Stimulated activated CD8-positive, alpha-beta memory T cell treated with anti-CD3 and anti-CD28 coated beads, Interleukin-4, amount 100 ng/mL, for 1 hour (primary cell): ENCODE measurements at places on chromosomes 12 and 14.

DNA sequence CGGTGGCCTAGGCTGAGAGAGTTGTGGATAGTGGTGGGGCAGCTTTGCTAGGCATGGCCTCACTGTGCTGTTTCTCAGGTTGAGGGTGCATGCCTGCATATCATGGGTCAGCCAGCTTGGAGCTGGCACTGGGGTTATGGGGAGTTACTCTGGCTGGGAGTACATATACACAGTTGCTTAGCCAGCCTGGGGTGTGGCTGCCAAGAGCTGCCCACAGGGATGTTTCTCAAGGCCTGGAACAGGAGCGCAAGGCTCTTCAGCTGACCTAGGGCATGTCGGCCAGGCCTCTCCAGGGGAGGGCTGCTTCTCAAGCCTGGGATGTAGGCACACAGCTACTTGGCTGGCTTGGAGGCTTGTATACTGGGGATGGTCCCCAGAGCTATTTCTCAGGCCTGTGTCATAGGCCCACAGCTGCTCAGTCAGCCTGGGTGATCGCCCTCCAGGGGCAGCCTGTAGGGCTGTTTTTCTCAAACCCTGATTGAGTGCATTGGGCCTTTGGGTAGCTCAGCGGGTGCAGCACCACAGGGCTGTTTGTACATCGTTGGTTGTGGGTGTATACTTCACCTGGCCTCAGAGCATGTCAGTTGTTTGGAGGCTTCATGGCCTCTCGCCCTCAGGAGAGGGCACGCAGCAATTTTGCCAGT is 114.9 kb downstream of the METTL25 start:
- no peak for DNase-seq

- DNase-seq = no peak
These were observed 23.8 kb downstream of the ST8SIA1 start for GRCh38 chr12:22310709-22311108.

- no peak for DNase-seq
These were observed 1.3 kb downstream of the ZNF219 start for GRCh38 chr14:21096978-21097635.

DNA sequence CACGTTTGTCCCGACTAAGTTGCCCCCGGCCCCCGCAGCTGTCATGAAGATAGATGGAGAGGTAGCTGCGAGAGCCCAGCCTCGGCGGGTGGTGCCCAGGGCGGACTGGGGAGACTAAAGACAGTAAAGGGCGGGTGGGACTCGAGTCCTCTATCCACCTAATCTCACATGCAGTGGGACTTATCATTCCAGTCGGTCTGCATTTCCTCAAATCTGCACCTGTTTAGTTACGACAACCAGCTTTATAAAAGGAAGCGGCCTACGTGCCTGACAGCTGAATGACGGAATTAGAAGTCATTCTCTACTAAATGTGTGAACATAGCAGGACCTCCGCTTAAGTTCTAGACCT is 109.8 kb upstream of the EGLN3 start:
- DNase-seq = no peak

DNA sequence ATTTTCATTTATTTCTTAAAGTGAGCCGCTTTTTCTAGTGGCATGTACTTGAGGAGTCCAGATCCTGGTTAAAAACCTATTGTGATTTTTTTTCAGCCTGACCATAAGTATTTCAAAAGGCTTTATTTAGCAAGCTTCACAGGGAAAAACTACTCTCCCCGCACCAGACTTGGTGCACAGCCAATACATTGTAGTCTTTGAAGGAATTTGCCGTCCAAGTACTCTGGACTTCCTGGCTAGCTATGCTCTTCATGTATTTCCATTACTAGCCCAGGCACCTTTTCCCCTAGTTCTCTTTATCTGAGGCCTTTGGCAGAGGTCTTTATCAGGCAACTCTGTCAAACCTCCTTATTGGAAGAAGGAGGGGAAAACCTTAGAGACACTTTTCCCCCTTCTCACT is 234.7 kb downstream of the CCDC91 start:
- DNase-seq = no peak

DNA sequence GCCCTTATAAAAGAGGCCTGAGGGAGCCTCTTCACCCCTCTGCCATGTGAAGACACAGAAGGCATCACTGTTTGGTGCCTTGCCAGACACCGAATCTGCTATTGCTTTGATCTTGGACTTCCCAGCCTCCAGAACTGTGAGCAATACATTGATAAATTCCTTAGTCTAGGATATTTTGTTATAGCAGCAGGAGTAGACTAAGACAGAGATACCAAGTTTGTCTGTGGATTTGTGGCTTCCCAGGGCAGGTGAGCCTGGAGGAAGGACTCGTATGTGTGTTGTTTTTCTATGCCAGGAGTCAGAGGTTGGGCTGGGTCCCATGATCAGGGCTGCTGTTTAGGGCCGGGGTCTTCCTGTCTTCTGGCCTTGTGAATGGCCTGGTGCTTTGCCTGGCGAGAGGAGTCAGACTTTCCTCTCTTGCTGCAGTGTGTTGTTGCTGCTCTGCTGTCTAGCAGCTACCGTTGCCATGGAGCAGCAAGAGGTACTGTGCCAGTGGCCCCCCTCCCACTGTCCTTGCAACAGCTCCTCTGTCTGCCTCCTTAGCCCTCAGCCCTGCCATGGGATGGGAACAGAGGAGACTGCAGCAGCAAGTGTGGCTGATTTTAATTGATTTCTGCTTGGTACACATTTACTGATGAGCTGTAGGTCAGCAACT is 111.2 kb downstream of the CHST11 start:
- no peak for DNase-seq

- DNase-seq = no peak
These were observed 208.3 kb downstream of the MYRFL start for GRCh38 chr12:70033310-70033709.

- no peak for DNase-seq
These were observed 24.6 kb downstream of the ZNF26 start for GRCh38 chr12:133010657-133011297.

- DNase-seq = no peak
These were observed 49.7 kb downstream of the PSMA6 start for GRCh38 chr14:35341751-35342488.

DNA sequence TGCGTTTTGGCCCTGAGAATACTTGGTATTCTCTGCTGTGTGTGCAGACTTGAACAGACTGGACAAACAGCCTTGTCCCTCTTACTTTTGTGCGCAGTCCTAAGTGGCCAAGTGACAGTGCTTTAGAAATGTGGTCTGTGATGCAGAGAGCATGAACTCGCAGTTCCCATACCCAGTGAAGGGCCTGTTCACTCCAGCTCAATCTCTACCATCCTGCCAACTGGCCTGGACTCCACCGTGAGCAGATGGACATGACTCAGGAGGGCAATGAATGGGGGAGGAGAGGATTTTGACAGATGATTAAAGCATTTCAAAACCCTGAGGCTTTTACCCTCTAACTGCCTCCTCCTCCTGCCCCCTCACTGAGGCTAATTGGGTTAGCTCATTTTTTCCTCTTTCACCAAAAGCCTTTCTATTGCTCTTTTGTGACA is 62.5 kb upstream of the PYGL start:
- DNase-seq = no peak

DNA sequence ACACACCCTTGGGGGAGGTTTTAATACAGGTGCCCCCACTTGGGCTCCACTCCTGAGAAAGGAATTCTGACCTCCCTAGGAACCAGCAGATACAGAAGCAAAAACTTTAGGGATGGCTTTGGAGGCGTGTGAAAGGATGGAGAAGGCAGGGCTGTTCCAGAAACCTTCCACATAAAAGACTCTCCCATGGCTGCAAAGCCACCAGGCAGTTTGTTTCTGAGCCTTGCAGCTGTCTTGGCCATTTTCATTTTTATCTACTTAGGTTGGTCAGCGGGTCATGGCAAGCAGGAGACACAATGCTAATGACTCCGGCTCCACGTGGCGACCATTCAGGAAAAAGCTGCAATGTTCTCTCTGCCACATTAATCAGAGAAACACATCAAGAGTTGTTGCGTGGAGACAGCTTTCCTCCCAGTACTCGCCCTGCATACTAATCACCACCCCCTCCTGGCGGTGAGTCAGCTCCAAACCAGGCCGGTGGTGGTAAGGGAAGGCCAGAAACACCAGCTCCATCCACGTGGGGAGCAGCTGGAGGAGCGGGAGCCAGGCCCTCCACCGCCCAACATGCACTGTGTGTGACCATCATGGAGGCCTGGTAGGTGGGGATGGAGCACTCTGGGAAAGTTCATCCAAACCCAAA is 30.9 kb upstream of the IRF2BPL start:
- no peak for DNase-seq

GRCh38 chr12:3182426-3182825 is 105.2 kb downstream of the TSPAN9 start:
- no peak for DNase-seq

- no peak for DNase-seq
These were observed 67.4 kb downstream of the ADGRD1 start for GRCh38 chr12:131021154-131021541.

GRCh38 chr12:122866950-122867607 is 28.8 kb downstream of the VPS37B start:
- no peak for DNase-seq

- no peak for DNase-seq
These were observed 104.2 kb upstream of the MAP1LC3B2 start for GRCh38 chr12:116454950-116455447.

- no peak for DNase-seq
These were observed 14.7 kb downstream of the METTL3 start for GRCh38 chr14:21496453-21496852.

DNA sequence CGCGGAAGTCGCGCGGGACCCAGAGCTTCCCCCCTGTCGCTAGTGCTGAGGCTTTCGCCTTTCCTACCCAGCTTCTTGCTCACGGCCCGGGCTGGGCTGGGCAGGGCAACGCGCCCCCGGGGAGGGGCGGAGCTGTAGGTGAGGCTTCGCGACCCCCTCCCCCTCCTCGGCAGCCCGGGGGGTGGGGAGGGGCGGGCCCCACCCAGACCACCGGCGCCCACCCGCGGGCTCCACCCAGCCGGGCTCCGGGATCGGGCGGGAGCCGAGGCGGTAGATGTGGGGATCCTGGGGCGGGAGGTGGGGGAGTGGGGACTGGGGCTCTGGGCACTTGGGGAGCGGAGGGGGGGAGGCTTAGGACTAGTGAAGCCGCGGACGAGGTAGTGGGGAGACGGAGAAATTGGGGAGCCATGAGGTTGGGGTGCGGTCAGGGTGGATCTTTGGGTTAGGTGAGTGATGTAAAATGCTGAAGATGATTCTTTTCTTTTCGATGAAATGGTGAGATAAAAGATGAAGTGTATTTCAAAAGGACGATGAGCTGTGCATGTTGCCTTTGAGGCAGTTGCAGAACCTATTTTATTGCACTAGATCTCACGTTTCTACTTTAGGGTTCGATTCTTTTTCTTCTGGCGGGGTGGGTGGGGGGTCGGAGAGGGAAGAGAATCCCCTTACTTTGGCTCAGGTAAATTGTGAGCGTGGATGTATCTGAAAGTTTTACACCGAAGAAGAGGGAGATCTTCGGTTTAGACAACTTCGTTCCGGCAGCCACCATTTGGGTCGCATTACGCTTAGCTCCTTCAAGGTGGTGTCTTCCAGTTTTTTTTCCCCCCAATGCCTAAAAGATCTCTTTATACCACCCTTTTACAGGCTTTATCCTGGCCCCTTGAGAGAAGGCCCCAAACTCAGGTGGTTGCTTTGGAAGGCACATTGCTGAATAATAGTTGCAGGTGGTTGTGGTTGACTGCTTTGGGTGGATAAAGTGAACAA is 619 bp downstream of the ERC1 start:
- no peak for DNase-seq

DNA sequence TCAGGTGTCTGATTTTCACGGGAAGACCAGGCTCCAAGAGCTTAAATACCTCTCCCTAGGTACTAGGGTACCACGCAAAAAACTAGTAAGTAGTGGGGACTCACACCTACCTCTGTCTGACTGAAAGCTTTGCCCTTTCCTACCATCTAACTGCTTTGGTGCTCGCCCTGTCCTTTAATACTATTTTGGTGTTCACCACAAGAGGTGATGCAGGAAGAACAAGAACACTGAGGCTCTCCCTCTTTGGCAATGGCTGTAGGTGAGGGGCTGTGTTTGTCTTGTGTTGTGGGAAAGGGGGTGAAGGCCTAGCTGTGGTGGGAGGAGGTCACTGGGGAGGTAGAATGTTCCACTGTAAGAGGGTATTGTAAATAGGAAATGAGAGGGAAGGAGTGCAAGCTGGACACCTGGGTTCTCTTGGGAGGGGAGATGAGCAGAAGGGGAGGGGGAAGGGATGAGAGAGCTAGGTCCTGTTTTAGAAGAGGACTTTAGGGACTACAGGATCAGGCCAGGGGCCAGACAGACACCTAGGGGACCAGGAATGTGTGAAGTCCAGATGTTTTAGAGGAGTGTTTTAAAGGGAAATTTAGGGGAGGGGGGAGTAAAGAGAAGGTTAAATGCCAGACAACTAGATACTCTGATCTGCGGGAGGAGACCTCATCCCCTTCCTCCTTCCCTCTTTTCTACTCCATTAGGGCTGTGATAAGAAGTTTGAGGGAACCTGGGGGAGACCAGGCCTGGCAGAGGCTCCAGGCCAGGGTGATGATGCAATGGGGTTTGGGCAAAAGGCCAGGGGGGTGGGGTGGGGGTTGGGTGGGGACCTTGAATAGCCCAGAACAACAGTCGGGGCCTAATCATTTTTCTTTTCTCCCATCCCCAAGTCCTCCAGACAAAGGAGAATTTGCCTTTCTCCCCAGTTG is 2.1 kb downstream of the ITGA5 start:
- DNase-seq = no peak

GRCh38 chr14:69662636-69663299 is 51.4 kb downstream of the SUSD6 start:
- DNase-seq = no peak

GRCh38 chr12:59164991-59165718 is 244.9 kb upstream of the LRIG3 start:
- no peak for DNase-seq

DNA sequence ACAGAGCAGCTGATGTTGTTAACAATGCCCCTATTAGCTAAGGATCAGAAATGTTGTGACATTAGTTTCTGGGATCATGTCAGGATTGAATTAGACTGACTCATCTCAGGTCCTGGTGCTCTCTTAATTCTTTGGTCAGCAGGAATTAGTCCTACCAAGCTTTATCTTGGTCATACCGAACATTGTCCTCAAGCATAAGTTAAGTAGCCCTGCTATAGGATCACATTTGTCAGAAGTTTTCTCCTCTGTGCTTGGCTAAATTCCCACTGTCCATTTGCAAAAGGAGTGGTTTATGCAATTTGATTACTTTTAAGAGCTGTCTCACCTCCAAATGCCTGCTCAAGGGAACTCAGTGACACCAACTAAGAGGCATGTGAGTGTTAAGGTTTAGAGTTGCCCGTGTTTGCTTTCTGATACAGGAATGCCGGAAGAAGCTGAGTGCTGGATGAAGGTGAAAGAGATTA is 48.4 kb upstream of the IFNG-AS1 start:
- DNase-seq = no peak

GRCh38 chr14:75401361-75401760 is 26.5 kb upstream of the JDP2 start:
- DNase-seq = no peak

DNA sequence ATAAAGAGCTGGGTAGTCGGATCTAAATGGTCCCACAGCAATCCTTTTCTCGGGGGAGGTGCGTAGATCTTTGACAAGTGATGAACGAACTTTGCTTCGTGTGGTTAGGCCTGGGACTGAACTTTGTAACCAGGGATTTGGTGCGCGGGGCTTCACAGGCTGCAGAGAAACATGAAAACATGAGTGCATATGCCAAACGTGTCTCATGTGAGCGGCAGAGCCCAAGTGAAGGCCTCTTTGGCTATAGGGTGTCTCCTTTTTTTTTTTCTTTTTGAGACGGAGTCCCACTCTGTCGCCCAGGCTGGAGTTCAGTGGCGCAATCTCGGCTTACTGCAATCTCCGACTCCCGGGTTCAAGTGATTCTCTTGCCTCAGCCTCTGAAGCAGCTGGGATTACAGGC is 12.0 kb upstream of the RIOX1 start:
- DNase-seq = no peak
